Chondrocyte (in vitro differentiated cells): ENCODE measurements at places on chromosomes 13 and 19.

DNA sequence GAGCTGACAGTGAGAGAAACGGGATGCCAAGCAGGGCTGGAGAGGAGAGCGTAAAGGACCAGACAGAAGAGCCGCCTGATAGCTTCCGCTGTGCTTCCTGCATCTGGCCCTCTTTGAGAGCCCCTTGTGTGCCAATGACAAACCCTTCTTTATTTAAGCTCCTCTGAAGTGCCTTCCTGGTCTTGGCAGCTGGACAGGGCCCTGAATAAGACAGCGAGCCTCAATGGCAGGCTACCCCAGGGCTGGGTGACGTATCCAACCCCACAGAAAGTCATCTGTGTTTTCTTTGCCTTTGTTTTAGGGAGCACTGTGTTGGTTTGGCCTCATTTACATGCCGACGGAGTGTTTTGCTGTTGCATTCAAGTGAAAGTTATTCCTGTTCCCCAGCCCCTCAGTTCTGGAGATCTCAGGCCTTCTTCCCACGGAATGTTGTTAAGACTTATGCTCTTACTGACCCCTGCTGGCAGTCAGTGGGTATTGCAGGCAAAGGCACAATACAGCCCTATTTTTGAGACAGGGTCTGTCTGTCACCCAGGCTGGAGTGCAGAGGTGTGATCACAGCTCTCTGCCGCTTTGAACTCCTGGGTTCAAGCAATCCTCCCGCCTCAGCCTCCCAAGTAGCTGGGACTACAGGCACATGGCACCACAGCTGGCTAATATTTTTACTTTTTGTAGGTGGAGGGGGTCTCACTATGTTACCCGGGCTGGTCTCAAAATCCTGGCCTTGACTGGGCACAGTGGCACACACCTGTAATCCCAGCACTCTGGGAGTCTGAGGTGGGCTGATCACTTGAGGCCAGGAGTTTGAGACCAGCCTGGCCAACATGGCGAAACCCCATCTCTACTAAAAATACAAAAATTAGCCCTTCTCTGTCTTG lies 16.8 kb downstream of the CCL25 start:
- no peak for DNase-seq

DNA sequence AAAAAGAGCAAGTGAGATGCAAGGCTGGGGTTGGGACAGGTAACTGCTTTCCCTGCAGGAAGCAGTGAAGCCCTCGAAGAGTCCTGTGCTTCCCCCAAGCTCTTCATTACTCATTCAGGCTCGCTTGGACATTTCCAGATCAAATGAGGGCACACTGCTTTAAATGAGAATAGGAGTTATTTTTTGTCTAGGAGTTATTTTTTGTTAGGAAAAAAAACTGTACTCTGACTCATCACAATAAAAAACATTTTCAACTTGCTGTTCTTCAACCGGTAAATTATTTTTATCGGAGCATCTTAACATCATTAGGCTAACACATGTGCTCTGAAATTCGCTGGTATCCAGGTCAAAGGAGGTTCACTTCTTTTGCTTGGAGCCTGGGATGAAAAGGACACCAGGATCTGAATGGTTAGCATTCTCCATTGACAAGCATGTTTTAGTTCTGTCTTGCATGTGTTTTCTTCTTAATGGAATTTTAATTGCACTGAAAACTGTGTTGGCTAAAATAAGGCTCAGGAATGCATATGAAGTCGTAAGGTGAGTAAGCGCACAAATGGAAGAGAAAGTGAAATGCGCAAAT lies 80.7 kb upstream of the STK24 start:
- DNase-seq, result no peak

DNA sequence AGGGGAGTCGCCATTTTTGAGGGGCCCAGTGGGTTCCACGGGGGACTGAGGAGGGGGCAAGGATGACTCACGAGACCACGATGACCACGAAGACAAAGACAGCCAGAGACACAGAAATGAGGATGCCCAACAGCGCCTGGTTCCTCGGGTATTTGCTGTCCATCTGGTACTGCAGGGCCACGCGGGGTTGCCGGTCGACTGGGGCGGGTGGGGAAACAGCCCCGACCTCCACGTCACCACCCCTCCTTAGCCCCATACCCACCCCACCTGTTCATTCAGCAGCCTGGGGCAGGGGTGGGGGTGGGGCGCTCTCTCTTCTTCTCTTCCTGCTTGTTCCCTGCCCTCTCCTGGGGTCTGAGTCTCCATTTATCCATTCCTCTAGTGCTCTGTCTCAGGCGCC lies 8.6 kb downstream of the IZUMO2 start:
- DNase-seq, result no peak

GRCh38 chr19:6242677-6243076 lies 37.1 kb downstream of the MLLT1 start:
- no peak for DNase-seq

DNA sequence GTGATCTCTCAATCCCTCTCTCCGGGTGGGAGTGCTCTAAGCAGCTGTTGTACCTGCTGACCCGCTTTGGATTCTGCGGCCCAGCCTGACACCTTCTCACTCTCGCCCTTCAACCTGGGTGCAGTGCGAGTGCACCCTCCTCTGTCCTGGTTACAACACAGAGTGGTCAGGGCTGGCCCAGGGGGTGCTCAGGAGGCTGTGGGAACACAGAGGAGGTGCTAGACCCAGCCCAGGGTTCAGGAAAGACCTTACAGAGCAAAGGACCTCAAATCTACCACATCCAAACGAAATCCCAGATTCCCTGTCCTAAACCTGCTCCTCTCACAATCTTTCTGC lies 23.7 kb downstream of the ZNF175 start:
- DNase-seq, result no peak

DNA sequence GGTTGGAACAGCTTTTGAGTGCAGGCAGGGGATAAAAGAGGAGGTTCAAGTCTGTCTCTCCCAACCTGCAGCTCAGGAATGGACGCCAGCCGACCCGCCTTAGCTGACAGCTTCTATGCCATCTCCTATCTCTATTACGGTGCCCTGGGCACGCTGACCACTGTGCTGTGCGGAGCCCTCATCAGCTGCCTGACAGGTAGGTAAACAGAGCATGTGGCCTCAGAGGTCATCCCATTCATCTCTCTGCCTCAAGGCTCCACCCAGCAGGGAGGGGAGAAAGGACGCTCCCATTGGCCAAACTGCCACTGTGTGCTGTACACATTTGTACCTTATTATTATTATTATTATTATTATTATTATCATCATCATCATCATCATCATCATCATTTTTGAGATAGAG lies 16.5 kb downstream of the SLC5A5 start:
- no peak for DNase-seq

DNA sequence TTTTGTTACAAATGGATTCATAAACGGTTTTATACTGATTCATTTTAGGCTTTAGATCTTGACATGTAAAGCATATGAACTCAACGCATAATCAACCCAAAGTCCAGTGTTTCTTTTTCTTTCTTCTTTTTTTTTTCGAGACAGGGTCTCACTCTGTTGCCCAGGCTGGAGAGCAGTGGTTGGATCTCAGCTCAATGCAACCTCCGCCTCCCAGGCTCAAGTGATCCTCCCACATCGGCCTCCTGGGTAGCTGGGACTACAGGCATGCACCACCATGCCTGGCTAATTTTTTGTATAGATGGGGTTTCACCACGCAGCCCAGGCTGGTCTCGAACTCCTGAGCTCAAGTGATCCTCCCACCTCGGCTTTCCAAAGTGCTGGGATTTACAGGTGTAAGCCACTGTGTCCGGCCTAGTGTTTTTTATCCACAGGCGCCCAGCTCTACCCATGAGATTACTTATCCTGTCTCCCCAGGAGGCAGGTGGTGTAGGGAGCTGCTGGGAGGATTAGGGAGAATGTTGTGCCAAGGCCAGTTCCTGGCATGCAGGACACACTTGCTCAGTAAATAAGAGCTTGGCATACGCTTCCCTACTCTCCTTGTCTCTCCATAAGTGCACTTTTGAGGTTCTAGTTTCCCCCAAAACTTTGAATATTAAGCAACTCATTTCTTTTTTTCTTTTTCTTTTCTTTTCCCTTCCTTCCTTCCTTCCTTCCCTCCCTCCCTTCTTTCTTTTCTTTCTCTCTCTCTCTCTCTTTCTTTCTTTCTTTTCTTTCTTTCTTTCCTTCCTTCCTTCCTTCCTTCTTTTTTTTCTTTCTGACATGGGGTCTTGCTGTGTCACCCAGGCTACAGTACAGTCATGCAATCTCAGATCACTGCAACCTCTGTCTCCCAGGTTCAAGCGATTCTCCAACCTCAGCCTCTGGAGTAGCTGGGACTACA lies 4.8 kb upstream of the CEBPA start:
- no peak for DNase-seq

DNA sequence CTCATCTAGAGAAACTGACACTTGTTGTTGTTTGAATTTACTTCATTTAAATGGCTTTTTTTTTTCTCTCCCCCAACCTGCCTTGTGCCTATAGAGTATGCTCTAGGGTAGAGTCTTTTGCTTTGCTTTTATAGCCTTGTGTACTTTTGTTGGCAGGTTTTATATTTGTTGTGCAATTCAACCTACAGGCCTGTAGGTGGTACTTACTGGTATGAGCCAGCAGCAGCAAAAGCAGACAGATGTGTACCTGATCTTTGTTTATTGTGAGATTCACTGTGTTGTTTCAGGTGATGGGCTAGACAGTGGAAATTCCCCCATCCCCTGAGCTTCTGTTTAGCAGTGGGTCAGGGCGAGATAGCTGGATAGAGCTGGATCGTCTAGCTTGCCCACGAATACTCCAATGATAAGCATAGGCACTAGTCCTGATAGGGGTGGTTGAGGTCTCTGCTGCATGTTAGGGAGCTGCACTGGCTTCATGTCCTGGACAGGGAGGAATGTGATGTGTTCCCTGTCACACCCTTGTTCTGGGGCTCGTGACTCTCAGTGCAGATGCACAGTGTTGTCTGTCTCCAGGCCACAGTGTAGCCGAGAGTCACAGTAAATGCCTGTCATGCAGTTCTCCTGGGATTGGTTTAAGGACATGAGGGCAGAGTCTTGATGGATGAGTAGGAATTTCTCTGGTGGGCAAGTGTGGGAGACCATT lies 21.3 kb downstream of the DNAJC3 start:
- DNase-seq, result no peak

DNA sequence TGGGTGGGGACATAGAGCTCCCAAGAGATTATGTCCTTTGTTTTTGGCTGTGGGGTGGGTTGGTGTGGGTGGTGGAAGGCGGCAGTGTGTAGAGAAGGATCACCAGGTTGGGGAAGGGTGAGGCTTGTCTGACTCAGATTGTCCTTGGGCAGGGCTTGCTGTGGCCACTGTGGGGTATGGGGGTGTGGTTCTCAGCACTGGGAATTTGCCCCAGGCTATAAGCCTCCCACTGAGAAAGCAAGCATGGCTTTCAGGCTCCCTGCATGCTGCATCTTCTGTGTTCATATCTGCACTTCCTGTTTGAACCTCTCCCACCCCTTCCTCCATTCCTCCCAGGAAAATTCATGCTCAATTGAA lies 34.9 kb downstream of the DNAJC15 start:
- no peak for DNase-seq

DNA sequence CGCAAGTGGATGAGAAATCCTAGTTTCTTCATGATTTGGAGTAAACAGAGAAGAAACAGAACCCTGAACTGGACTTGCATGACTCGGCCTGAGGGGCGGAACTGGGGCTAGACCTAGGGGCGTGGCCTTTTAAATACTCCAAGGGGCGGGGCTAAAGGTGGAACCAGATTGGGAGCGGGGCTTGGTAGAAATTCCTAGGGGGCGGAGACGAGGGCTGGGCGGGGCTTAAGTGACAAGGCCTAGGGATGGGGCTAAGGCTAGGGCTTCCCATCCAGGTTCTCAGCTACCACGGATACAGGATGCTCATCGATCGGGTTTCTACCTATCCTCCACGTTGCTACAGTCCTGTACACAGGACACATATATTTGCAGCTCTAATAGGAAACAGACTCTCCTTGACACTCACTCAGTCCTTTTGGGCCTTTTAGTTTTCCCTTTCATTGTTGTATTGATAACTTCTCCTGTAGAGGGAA lies 372 bp upstream of the ZNF699 start:
- no peak for DNase-seq

DNA sequence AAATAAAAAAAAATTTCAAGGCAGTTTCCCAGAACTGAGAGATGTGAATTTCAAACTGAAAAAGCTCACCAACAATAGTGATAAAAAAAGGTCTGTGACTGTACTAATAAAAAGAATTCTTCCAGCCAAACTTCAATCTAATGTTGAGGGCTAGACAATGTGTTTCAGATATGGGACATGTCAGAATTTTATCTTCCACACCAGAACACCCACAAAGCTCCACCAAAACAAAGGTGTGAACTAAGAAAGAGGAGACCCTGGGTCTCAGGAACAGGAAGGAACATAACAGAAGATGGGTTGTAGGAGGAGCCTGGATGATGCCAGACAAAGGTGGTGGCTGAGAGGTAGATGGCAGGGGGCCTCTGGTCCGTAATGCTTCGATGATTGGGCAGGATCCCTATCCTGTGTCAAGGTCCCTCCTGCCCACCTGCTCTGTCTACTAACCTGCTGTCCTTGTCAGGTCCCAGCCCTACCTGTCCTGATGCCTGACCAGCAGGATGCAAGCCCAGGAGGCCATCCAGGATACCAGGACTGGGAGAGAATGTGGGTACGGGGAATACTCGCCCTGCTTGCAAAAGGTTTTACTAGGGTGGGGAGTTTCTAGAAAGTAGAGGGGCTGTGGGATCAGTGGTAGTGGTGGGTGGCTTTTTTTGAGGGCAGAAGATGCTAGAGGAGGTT lies 4.5 kb downstream of the MZF1 start:
- peak; percentile 49 for DNase-seq

DNA sequence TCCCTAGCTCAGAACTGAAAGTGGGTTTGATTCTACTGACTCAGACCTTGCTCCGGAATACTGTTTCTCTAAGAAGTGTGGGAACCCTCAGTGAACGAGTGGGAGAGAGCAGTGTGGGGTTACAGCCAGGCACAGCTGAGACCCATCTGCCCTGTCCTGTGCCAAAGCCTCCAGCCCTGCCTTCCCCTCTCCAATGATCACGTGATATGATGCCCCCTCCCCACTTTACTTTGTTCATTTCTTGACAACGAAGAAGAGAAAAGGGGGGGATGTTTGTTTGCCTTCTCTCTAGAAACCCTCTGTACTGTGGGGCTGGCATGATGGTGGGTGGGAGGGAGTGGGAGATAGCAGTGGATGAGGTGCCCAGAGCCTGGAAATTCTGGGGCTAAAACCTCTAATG lies 96.0 kb downstream of the RNASEH2B start:
- no peak for DNase-seq

DNA sequence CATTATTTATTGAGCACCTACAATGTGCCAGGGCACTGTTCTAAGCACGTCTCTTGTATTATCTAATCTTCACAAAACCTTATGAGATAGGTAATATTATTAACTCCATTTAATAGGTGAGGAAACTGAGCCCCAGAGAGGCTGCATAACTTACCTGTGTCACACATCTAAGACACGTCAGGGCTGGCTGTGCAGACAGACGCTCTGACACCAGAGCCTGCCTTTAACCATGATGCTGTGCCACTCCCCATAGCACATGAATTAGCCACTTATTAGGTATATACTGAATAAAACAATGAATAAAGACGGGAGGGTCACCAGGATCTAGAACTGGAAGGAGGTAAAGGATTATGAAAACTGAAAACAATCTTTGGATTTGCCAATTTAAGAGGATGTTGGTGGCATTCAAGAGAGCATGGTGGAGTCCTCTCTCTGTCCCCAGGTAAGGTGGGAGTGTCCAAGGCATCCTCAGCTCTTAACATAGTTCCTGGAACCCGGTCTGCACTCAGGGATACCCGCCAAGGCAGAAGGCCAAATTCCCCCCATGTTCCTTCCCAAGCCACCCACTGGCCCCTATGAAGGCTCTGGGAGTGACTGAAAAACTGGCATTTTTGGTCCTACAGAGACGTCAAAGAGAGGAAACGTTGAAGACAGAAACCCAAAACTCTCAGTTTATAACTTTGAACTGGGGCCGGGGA lies 479.7 kb downstream of the FOXO1 start:
- no peak for DNase-seq

GRCh38 chr13:112244061-112244460 lies 132.1 kb upstream of the SPACA7 start:
- DNase-seq, result no peak
